ENCODE measurements at places on chromosomes 13 and 19.

- DNase-seq, result peak; percentile 79
Measured at GRCh38 chr19:14147797-14148605, 11.6 kb upstream of the ASF1B start.

DNA sequence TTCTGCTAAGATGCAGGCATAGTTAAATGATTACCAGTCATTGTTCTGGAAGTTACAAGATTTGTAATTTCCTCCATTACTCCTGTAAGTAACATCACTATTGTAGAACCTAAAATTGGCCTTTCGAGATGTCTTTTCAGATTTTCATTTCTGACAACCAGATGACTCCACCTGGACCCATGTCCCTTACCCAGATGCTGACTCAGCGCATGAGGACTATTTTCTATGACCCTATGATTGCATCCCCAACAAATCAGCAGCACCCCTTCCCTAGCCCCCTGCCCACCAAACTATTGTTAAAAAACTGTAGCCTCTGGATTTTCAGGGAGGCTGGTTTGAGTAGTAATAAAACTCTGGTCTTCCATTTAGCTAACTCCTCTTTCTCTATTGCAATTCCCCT, 55.2 kb upstream of the RCBTB2 start:
- no peak for DNase-seq

DNA sequence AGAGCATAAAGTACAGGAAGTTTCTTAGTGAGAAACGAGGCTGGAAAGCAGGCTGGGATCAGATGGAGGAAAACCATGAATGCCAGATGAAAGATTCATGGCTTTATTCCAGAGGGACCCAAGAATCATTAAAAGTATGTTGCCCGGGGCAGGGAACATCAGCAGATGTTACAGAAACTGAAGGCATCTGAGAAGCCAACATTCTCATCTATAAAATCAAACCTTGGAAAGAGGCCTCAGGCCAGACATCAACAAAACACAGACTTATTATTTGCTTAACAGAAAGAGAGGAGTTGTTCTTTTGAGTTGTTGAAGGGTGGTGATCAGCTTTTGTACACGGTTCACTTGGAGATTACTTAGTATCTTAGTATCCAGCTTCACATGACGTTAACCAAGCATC, 543.6 kb downstream of the RFC3 start:
- no peak for DNase-seq

DNA sequence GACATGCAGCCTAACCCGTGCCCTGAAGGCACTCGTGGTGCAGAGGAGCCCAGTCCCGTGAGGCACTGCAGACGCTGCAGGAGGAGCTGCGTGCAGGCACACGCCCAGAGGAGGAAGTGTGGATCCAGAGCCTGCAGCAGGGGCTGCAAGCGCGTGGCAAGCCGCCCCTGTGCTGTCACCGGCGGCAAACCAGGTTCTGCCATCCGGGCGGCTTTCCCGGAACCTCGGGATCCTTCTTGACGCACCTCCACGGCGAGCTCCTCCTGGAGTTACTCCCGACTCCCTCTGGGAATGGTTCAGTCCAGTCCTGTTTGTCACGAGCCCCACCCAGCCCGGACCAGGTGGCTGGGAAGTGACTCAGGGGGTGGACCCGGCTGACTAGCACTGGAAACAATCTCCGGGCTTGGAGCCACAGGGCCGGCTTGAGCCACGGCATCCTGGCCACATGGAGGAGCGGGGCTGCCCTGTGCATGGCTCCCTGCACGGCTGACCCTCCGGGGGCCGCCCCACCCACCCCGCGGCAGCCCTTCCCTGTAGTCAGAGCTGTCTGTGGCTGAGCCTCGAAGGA, 10.2 kb downstream of the DPP9 start:
- no peak for DNase-seq

GRCh38 chr19:57643734-57644133, 10.8 kb downstream of the ZNF211 start:
- DNase-seq, result no peak

- no peak for DNase-seq
Measured at GRCh38 chr19:47381653-47382279, 32.7 kb downstream of the DHX34 start.

GRCh38 chr13:85755123-85755522, 44.1 kb downstream of the SLITRK6 start:
- no peak for DNase-seq

GRCh38 chr13:27789495-27790303, 2.6 kb upstream of the GSX1 start:
- no peak for DNase-seq

DNA sequence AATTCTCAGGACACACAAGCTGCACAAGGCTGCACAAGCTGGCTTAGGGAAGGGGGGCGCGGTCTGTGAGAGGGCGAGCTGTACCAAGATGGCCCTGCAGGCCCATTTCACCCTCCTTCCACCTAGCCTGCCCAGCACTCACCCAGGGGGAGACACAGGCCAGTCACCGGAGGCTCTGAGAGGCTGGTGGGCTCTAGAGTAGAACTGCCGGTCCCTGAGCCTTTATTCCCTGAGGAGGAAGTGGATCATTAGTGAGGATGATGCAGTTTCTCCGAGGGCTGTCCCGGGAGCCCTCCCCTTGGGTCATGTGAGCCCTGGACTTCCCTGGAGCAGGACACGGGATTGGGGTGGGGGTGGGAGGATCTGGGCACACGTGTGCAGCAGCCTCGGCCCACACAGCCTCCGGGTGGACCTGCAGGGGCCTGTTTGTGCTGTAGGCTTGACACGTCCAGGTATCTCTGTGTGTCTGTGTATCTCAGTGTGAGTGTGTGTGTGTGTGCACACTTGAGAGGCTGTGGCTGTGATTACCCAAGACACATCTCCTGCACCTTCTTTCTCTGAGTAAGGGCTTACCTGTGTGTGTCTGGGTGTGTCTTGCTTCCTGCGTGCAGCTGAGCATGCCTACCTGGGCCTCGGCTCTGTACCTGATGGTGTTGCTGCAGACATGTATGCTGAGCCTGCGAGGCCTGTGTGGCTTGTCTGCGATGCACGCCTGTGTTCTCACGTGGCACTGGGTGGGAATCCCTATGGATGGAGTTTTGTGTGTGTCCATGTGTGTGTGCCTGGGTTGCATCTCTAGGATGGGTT, at the start of gene ACP5:
TSS of gene ACP5 (minus strand) at position 195 of the 807 bp plus-strand sequence. CDS start 328 bp downstream, outside the sequence.
- DNase-seq, result no peak

DNA sequence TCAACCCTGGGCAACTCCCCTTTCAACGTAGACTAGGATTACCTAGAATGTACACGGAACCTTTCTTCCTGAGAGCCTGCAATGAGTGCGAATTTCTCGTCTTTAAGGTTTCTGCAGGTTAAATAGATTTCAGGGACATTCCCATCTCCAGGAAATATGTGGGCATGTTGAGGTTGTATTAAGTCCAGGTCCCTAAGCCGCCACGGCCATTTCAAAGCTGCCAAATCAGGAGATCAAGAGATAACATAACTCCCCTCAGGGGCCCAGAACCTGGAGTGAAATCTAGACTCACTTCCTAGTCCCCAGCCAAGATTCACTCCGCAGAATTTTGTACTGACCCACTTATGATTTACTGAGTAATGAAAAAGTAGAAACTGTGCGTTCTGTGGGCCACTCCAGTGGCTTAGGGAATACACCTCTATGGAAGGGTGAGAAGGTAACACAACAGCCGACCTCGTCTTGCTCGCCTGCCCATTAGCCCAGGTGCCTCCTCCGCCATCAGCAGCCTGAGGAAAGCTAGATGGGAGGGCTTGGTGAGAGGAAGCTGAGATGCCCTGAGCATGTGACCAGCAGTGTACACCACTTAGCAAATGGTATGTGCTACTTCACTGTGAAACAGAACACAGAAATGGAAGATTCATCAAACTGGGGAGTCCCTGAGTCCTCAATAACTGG, 98.5 kb upstream of the SOX1 start:
- DNase-seq, result no peak

DNA sequence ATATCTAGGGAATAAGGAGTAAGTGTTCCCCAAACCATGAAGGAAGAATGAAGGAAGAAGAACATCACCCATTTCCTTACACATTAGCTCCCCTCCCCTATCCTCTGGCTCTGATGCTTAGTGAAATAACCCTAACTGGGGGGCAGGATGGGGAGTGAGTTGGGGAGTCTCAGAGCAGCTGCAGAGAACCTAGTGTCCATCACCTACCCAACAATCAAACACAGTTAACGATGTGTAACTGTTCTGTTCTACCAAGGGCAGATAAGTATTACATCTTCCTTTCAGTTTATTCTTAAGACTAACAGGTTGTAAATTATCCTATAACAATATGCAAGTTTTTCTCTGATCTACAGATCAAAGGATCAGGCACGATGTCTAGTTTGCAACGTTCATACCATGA, 12.8 kb downstream of the ELF1 start:
- DNase-seq, result no peak

- DNase-seq, result no peak
Measured at GRCh38 chr13:75796825-75797224, 160.7 kb downstream of the LMO7 start.

DNA sequence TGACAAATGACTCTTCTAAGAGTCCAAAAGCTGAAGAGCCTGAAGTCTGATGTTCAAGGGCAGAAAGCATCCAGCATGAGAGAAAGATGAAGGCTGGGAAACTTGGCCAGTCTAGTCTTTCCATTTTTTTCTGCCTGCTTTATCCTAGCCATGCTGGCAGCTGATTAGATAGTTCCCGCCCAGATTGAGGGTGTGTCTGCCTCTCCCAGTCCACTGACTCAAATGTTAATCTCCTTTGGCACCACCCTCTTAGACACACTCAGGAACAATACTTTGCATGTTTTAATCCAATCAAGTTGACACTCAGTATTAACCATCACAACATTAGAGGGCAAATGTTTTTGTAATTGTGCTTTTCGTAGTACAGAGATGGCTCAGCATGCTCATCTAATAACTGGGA, 267.5 kb upstream of the KLHL1 start:
- peak; percentile 56 for DNase-seq

Data from HAP-1 (cell line).